ENCODE measurements at places on chromosomes 2 and 18.

- DNase-seq = no peak
Measured at GRCh38 chr2:162245781-162246180, 2.5 kb upstream of the FAP start.

GRCh38 chr2:160367887-160368286, 125.7 kb downstream of the RBMS1 start:
- DNase-seq = no peak

DNA sequence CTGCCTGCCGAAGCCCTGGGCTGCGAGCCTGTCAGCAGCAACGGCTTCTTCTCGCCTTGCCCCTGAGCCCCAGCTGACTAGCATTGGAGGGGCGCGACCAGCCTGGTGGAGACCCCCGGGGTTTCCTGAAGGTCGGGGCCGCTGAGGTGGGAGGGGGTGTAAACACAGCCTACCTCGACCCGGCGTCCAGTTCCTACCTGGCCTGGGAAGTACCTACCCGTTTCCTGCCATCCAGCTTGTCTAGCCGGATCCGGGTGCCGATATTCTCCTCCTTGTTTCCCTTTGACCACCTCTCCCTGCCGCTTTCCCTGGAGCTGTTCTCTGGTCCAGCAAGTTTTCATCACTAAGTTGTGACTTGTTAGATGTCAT, 511 bp downstream of the MOB4 start:
- DNase-seq = no peak

GRCh38 chr2:205237524-205237923, 444.8 kb upstream of the NRP2 start:
- DNase-seq = no peak

DNA sequence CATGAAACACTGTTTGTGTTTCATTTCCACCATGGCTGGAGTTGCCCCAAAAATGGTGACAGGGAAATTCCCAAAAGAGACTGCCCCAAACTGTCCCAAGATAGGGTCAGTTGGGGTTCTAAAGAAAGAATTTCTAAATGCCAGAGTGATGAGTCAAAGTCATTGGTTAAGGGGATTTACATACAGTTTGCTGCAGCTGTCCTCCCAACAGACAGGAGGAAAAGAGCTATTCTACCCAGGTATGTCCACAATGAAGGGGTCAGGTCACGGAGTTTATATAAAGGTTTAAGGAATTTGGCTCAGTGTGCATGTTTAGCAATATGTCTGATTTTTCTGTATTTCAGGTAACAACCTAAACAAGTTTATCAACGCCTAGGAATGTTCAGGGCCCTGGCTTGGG, 344.1 kb downstream of the TDRD15 start:
- DNase-seq = no peak

All from T1000 (cell line).